ENCODE measurements at places on chromosomes 7 and 10. TPM values are rescaled to one million over a fixed set of nuclear protein-coding genes. Genes with fewer than 3 reads are reported as not detected.

KAZALD1 gene
- total RNA-seq = 0.19 TPM

DNA sequence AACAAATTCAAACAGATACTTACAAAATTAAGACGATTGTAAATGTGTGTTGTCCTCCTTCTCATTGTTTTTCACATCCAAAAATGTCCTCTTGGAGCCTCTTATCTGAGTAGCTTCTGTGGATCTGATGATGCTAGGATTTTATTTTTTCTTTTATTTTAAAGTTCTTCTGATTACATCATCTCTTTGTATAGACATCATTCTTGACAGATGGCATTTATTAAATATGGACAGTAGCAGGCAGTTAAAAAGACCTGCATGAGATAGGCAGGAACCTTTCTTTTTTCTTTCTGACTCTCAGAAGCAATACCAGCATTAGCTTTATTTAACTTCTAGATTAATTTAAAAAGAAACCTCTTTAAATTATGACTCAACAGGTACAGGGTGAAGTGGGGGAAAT is at the start of gene RPA3:
Gene RPA3, minus strand, starts transcription at position 116 of the 400 bp plus-strand sequence. CDS start 78,189 bp downstream, outside the sequence.
- no peak for DNase-seq

RELN gene
- total RNA-seq = 0.24 TPM

DNA sequence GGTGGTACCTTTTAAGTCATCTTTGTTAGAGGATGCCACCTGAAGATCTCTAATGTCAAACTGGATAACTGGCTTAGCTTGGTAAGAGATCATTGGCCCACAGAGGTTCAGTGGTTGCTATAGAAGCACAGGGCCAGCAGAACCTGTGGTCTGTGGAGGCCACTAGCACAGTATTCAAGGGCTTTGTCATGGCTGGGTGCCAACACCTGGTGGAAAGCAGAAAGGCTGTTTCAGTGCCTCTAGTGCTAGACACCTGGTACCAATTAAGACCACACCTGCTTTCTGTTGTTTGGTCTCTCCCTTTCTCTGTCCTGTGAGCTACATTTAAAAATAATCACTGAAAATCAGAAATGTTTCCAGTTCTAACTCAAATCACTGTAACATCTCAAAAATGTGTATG is 10.0 kb upstream of the PCGF5 start:
- DNase-seq = no peak

- no peak for DNase-seq
Measured at GRCh38 chr10:5574642-5575131, 49.9 kb downstream of the CALML3 start.

GRCh38 chr10:130169136-130169859 is 33.1 kb downstream of the GLRX3 start:
- no peak for DNase-seq

VWDE gene
- total RNA-seq = 0.25 TPM

SUMF2 gene
- 110 TPM for total RNA-seq

- DNase-seq = no peak
Measured at GRCh38 chr10:132445516-132446194, 48.7 kb downstream of the PWWP2B start.

LBX1 gene
- total RNA-seq = not detected

SFMBT2 gene
- total RNA-seq = 22.0 TPM

GRCh38 chr10:24901686-24902399 is 50.6 kb downstream of the PRTFDC1 start:
- DNase-seq = no peak

- DNase-seq = no peak
Measured at GRCh38 chr7:123635551-123636359, 19.9 kb upstream of the LMOD2 start.

PRSS37 gene
- not detected for total RNA-seq

GRCh38 chr7:303884-304573 is 14.1 kb downstream of the FOXL3 start:
- DNase-seq = no peak

DNA sequence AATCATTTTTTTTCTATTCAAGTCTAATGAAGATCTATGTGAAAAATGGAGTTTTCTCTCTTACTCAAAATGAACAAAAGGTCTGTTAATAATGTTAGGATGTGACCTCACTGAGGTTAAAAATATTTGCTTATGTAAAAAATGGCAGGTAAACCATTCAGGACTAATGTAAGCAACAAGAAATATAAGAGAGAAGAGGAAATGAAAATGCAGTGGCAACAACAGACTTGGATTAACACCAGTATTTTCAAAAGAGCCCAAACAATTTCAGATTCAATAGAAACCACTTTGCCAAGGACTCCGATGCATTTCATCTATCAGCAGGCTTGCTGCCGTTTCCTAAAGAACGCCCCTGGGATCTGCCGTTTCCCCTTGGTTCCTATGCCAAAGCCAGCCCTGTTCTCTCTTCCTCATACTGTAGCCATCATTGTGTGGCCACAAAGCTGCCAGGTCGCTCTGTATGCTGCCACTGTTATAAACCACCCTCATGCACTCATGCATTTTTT is 66.4 kb downstream of the MTURN start:
- DNase-seq = no peak
